Stimulated activated CD8-positive, alpha-beta memory T cell treated with anti-CD3 and anti-CD28 coated beads, Interleukin-7, amount 100 ng/mL, for 1 hour (primary cell): ENCODE measurements at places on chromosomes 5 and 9.

- DNase-seq, result peak; percentile 96
These were observed at the start of gene CEP120 for GRCh38 chr5:123423278-123424149. Gene CEP120 (minus strand): TSS chr5:123423403. CDS start chr5:123422998, 405 bp downstream.

- DNase-seq, result no peak
These were observed 12.5 kb downstream of the LHX6 start for GRCh38 chr9:122216138-122216797.

DNA sequence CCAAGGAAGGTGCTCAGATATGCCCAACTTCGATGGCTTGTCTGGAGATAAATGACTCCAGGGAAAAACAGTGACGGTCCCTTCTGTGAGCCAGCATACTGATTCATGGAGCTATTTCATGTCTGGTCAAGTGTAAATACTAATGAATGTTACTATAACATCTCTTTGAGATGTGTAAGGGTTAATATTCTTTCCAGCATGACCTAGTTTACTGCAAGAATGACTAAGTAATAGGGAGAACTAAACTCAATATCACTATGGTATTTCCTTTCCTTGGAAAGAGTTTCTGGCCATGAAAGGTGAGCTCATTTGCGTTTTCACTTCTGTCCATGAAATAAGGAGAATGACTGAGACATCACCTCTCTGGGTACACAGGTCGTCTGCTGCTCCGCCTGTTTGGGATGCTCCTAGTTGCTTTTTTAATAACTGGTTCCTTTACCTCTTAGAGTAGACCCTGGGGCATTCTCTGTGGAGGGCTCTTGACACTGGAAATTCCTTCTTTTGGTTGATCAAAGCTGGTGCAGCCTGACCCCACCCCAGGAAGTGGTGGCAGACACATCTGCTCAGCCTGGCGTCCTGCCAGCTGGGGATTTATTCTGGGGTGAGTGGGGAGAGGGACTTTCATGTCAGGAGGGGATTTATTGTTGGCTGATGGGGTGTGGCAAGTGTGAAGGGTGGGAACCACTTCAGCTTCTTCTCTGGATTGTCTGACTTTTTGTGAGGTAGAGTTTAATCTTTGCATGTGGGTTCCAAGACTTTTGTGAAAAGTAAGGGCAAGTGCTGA lies 250.0 kb upstream of the MPDZ start:
- no peak for DNase-seq

- DNase-seq, result no peak
These were observed 617.8 kb downstream of the PDE4D start for GRCh38 chr5:59275510-59276324.

- DNase-seq, result no peak
These were observed 216.1 kb downstream of the TRIM36 start for GRCh38 chr5:114953565-114953964.
